Mesothelial cell of epicardium (in vitro differentiated cells): ENCODE measurements at places on chromosomes 4 and X. TPM values are rescaled to one million over a fixed set of nuclear protein-coding genes. Genes with fewer than 3 reads are reported as not detected.
A peak's percentile ranks its signal among the peaks of the same experiment; 100 is the strongest.

GRCh38 chrX:10367406-10367805 lies 210.6 kb downstream of the CLCN4 start:
- no peak for DNase-seq

DNA sequence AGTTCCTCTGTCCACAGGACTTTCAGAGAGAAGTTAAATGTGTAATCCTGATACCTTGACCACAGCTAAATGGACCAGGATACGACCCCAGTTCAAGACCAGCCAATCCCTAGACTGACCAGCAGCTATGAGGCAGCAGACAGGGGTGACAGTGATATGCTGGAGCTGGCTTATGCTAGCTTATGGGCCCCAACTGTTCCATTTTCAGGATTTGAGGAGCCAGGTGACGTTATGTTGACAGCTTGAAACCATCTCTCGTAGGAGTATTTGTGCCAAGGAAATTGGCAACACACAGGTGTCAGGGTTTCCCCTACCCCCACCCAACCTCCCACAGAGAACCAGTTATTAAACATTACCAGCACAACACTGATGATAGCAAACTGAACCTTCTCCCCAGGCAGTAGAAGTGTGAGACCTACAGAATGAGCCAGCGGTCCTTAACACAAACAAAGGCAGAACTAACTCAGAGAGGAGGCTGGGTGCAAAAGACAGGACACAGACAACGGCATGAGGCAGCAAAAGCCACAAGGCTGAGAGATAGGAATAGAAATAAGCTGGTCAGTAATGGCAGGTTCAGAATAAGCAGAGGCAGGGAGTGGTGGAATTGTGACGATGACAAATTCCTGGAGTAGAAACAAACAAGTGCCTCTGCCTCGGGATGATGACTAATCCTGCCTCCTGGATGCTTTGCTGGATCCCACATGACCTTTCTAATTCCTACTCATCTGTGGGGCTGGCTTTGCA lies 85.6 kb upstream of the CPEB2 start:
- DNase-seq: no peak

The GABRG1 gene
- 0.18 to 0.22 TPM (median 0.20 TPM) in 3 replicates for total RNA-seq

The JCHAIN gene
- 0.16 to 0.47 TPM (median 0.18 TPM) in 3 replicates for total RNA-seq

GRCh38 chr4:60617731-60618130 lies 582.4 kb upstream of the ADGRL3 start:
- DNase-seq: no peak

- peak; percentile 55 for DNase-seq
Observed at GRCh38 chrX:48631376-48632090, 34.2 kb downstream of the WDR13 start.

DNA sequence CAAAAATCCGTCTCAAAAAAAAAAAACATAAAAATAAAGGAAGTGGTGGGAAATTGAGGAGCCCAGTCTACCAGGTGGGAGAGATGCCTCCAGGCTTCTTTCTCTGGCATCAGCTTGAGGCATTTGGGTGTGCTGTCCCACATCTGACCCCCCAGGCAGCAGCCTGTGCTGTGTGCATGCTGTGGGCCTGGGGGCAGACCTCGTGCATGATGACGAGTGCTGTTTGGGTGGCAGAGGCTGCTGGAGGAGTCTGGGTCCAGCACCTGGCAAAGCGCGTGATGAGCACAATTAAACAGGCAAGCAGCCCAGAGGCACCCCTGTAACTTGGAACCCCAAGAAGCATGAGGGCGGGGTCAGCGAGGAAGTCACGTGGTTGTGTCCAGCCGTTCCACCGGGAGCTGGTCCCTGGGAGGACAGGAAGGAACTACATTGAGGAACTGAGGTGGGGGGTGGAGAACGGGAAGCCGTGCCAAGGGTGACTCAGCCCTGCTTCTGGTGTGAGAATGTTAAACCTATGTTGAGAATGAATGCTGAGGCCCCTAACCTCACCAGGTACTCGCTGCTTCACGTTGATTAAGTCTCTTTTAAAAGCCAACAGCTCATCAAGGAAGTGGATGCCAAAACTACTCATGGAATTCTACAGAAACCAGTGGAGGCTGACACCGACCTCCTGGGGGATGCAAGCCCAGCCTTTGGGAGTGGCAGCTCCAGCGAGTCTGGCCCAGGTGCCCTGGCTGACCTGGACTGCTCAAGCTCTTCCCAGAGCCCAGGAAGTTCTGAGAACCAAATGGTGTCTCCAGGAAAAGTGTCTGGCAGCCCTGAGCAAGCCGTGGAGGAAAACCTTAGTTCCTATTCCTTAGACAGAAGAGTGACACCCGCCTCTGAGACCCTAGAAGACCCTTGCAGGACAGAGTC lies 6.1 kb downstream of the TACC3 start:
- DNase-seq: no peak

The ZNF732 gene
- 1.6 to 2.7 TPM (median 2.0 TPM) in 3 replicates for total RNA-seq

GRCh38 chrX:29487214-29487613 lies 728.1 kb upstream of the MAGEB2 start:
- DNase-seq: no peak

- DNase-seq: no peak
Observed at GRCh38 chr4:5141802-5142201, 90.5 kb downstream of the STK32B start.

The PAGE5 gene
- total RNA-seq: not detected in 3 replicates

GRCh38 chrX:106898462-106898861 lies 4.7 kb downstream of the RIPPLY1 start:
- no peak for DNase-seq

GRCh38 chrX:152138388-152138784 lies at the start of gene MAGEA10:
Gene MAGEA10, minus strand, starts transcription at chrX:152138577. Its CDS starts 2,957 bp downstream, at chrX:152135620.
- DNase-seq: no peak

DNA sequence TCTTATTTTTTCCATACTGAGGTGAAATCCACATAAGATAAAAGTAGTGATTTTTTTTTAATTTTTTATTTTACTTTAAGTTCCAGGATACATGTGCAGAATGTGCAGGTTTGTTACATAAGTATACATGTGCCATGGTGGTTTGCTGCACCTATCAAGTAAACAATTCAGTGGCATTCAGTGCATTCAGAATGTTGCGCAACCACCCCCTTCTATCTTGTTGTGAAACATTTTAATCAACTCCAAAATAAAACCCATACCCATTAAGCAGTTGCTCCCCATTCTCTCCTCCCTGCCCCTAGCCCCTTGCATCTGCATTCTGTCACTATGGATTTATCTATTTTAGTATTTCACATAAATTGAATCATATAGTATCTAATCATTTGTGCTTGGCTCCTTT lies 121.2 kb downstream of the KLHL13 start:
- DNase-seq: no peak

DNA sequence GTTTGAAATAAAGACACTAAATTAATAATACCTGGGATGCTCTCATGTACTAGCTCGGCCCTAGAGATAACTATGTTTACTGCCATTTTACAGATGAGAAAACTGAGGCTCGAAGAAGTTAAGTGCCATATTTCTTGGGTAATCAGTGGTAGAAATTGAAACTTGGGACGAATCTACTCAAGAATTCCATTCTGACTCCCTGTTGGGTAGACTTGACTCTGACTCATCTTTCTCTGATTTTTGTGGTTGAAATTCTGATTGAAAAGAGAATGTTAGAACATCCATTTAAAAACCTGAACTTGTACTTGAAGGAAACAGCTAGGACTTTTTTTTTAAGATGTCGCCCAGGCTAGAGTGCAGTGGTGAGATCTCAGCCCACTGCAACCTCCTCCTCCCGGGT lies 50.1 kb upstream of the NSUN7 start:
- DNase-seq: no peak
